ENCODE measurements at places on chromosomes 4 and X. TPM values are rescaled to one million over a fixed set of nuclear protein-coding genes. Genes with fewer than 3 reads are reported as not detected.

The TEX13D gene
- total RNA-seq = not detected

The TCEANC gene
- total RNA-seq = 0.96 TPM

The SPATA4 gene
- total RNA-seq = 1.1 TPM

The APBB2 gene
- 33.6 TPM for total RNA-seq

The MAGEA2 gene
- total RNA-seq = 18.7 TPM

The ITIH6 gene
- not detected for total RNA-seq

The DOK7 gene
- 7.1 TPM for total RNA-seq

The TLR2 gene
- total RNA-seq = 1.1 TPM

The FHIP1A gene
- total RNA-seq = 33.7 TPM

The NIPAL1 gene
- 7.0 TPM for total RNA-seq

The TMSB15A gene
- not detected for total RNA-seq

DNA sequence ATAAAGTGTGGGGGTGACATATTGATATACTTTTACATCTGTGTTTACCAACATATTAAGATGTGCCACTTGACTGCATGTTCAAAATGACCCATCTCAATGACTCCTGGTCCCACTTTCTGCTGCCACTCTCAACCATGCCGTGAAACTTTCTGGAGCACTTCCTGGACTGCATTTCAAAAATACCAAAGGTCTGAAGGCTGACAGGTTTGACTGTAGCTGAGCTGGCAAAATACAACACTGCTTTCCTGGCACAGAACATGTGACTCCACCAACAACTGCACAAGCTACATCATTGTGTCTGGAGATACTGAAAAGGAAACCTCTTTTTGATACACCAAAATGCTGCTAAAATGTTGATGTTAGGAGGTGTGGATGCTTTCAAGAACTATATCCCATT is 184.8 kb downstream of the UNC5C start:
- no peak overlapping the region for H3K27ac ChIP-seq
- no peaks in the 10 kb centered on the region for H3K4me1 ChIP-seq
- DNase-seq = no peak
- H3K4me3 ChIP-seq = no peak overlapping the region
- no peaks in the 10 kb centered on the region for H3K36me3 ChIP-seq

DNA sequence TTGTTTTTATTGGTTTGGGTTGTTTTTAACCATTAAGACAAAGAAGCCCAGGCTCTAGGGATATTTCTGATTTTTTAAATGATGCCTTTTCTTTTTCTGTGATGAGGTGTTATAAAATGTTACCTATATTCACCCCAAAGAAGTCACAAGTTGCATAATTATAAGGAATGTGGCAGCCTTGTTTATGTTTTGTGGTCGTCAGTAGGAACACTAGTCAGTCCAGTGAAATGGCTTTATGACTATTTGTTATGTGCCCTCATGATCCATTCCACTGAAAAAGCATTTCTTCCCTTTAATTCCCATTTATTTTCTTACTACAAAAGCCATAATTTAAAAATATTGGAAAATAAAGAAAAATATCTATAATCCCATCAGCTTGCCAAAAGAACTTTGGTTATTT is 34.4 kb downstream of the CC2D2A start:
- H3K27ac ChIP-seq = no peak overlapping the region
- no peaks in the 10 kb centered on the region for H3K36me3 ChIP-seq
- H3K27me3 ChIP-seq = no peaks in the 10 kb centered on the region
- no peak for DNase-seq
- H3K4me1 ChIP-seq = no peaks in the 10 kb centered on the region
- no peak overlapping the region for H3K4me3 ChIP-seq

- no peak overlapping the region for H3K4me3 ChIP-seq
- no peaks in the 10 kb centered on the region for H3K36me3 ChIP-seq
- H3K4me1 ChIP-seq = no peaks in the 10 kb centered on the region
- no peak overlapping the region for H3K27ac ChIP-seq
Measured at GRCh38 chrX:153671589-153672530, 1.8 kb downstream of the PNCK start.

- DNase-seq = no peak
- H3K4me3 ChIP-seq = no peak overlapping the region
- 0 out of 2 replicates have a peak, but pooled peaks cover 4% of the 10 kb centered on the region for H3K4me1 ChIP-seq
- H3K27ac ChIP-seq = 0 out of 2 replicates have a peak overlapping the region, but pooled peaks have one; percentile 1
Measured at GRCh38 chr4:38696697-38697096, 32.7 kb downstream of the KLF3 start.

DNA sequence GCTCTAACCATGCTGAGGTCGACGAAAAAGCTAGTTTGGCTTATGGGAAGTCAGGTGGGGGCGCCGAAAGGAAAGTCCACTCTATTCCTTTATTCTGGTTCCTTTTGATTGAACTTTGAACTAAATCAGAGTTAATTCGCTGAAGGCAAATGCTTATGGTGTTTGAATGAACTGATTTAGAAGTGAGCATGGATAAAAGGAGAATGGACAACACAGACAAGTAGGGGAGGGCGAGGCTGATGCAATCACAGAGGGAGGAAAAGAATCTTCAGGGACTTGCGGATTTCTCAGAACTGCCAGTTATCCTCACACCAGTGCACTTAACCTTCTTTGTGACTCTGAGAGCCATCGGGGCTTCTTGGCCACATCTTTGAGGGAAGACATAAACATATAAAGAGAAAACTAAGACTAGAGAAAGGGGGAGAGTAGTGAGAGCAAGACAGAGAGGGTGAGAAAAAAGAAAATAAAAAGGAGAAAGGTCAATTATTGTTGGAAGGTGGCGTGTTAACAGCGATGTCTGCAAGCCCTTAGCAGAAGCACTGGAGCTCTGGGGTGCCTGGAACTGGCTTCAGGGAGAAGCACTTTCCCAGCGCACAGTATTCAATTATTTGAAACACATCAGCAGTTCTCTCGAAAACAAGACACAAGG is 79.6 kb upstream of the PLAC1 start:
- no peaks in the 10 kb centered on the region for H3K4me1 ChIP-seq
- H3K36me3 ChIP-seq = no peaks in the 10 kb centered on the region
- no peak overlapping the region for H3K27ac ChIP-seq
- H3K4me3 ChIP-seq = no peak overlapping the region
- DNase-seq = no peak

DNA sequence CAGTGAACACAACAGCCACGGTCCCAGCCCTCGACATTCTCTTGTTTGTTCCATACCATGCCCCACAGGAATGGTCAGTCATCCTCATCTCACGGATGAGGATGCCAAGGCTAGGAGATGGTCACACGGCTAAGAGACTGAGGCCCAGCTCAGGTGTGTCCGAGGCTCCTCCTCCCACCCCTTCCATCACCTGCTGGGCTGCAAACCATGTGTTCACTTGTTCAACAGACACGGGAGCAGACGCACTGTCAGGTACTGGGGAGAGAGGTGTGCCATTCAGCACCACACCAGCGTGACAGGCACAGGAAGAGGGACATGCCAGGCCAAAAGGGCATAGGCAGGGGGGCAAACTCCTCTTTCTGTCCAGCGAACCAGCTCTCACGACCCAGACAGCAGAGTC is 45.9 kb downstream of the ABLIM2 start:
- peaks cover 10% of the 10 kb centered on the region for H3K27me3 ChIP-seq
- DNase-seq = no peak
- H3K27ac ChIP-seq = no peak overlapping the region
- H3K36me3 ChIP-seq = no peaks in the 10 kb centered on the region
- H3K4me1 ChIP-seq = no peaks in the 10 kb centered on the region

DNA sequence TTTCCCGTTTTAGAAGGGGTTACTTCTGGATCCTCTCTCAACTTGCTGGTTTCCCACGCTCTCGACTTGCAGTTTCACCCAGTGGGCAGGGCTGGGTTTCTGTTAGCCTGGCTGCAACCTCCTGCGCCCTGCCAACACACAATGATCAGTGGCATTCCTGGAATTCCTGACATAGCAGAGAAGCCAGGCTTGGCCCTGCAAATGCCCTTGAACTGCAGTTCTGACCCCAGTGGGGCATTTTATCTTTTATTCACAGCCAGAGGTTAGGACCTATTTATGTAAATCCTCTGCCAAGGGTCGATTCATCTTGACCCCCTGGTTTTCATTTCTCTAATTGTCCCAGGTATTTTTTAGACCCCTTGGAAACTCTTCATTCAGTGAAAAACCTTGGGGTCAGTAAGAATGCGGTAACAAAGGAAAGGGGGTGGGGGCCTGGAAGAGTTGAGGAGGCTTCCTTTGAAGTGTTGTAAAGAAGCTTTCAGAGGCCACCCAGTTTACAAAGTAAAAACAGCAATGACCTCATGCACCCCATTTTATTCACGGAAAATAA is 217.6 kb downstream of the ZNF674 start:
- DNase-seq = peak; percentile 68
- peak overlapping the region; percentile 52 for H3K4me3 ChIP-seq
- no peaks in the 10 kb centered on the region for H3K36me3 ChIP-seq
- peak overlapping the region; percentile 100 for H3K27ac ChIP-seq
- no peaks in the 10 kb centered on the region for H3K27me3 ChIP-seq
- H3K4me1 ChIP-seq = peaks cover 58% of the 10 kb centered on the region

DNA sequence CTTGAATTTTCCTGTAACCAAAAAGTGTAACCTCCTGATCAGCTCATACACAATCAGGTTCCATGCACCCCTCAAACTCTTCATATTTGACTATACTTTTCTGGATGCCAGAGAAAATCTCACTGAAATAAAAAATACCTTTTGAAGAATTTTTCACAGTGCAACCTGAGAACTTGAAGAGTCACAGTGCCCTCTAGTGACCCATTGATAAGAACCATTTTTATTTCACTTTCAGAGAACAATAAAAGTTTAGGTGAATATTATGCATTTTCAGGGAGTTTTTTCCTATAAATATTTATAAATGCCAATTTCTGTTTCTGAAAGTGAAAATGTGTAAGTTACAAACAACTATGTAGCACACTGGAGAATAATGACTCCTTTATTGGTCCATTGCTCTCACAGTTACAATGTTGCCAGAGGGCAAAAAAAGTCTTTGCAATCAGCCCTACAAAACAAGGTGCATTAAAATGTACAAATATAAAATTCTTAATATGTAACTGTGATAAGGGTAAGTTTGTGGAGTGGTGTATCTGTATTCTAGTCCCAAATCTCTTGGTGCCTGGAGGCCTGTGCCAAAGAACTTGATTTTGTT is 153.6 kb upstream of the INTU start:
- no peaks in the 10 kb centered on the region for H3K36me3 ChIP-seq
- no peak overlapping the region for H3K4me3 ChIP-seq
- no peaks in the 10 kb centered on the region for H3K27me3 ChIP-seq
- no peak overlapping the region for H3K27ac ChIP-seq
- DNase-seq = peak; percentile 39
- H3K4me1 ChIP-seq = no peaks in the 10 kb centered on the region

- H3K36me3 ChIP-seq = no peaks in the 10 kb centered on the region
- no peaks in the 10 kb centered on the region for H3K27me3 ChIP-seq
- no peak for DNase-seq
- no peak overlapping the region for H3K27ac ChIP-seq
- no peaks in the 10 kb centered on the region for H3K4me1 ChIP-seq
Measured at GRCh38 chr4:72376901-72377300, 192.1 kb downstream of the ADAMTS3 start.

- no peaks in the 10 kb centered on the region for H3K27me3 ChIP-seq
- H3K4me1 ChIP-seq = no peaks in the 10 kb centered on the region
- H3K36me3 ChIP-seq = no peaks in the 10 kb centered on the region
- no peak for DNase-seq
Measured at GRCh38 chr4:80420638-80421037, 85.1 kb downstream of the CFAP299 start.

DNA sequence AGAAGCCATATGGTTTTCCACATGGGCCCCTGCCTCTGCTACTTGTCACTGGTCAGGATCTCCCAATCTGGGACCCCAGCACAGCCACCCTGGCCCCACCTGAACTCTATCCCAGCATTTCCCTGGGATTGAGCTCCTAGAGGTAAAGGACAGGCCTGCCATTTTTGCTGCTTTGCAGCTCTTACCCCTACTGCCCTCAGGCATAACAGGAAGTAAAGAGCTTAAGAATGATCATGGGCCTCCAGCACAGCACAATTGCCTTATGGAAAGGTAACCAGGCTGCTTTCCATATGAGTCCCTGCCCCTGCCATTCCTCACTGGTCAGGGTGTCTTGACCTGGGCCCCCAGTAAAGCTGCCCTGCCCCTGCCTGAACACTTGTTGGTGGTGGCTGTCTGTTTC is 254.9 kb upstream of the ZCCHC13 start:
- no peak overlapping the region for H3K27ac ChIP-seq
- H3K4me3 ChIP-seq = no peak overlapping the region
- no peaks in the 10 kb centered on the region for H3K36me3 ChIP-seq
- no peaks in the 10 kb centered on the region for H3K27me3 ChIP-seq

DNA sequence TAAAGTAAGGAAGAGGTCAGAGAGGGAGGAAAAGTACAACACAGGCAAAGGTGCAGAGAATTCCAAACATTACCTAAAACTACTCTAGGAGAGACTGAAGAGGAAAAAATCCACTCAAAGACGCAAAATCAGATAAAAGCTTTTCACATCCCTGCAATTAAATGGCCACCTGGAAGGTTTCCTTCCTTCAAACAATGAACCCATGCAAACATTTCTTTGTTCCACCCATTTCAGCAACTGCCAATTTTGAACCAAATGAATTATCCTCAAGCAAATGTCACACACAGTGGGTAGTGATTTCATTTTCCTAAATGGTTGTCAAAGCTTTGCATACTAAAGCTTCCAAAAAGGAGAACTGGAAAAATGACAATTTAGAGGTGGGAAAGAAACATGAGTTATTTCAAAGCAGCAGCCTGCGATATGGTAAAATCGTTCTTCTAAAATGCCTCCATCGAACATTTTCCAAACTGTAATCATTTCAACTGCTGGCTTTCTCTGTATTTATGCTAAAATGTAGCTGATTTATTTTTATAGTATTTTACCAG is 45.0 kb downstream of the APBB2 start:
- H3K27ac ChIP-seq = no peak overlapping the region
- H3K4me1 ChIP-seq = no peaks in the 10 kb centered on the region
- no peaks in the 10 kb centered on the region for H3K27me3 ChIP-seq
- no peak overlapping the region for H3K4me3 ChIP-seq
- H3K36me3 ChIP-seq = no peaks in the 10 kb centered on the region

- no peak for DNase-seq
- H3K27ac ChIP-seq = no peak overlapping the region
- H3K27me3 ChIP-seq = no peaks in the 10 kb centered on the region
Measured at GRCh38 chr4:87414816-87415215, 7.6 kb upstream of the NUDT9 start.

GRCh38 chr4:17494258-17495190 is 17.4 kb downstream of the QDPR start:
- no peaks in the 10 kb centered on the region for H3K36me3 ChIP-seq
- no peaks in the 10 kb centered on the region for H3K4me1 ChIP-seq
- no peak for DNase-seq
- H3K27ac ChIP-seq = no peak overlapping the region
- no peak overlapping the region for H3K4me3 ChIP-seq

- peaks cover 50% of the 10 kb centered on the region for H3K4me1 ChIP-seq
- peak overlapping the region; percentile 29 for H3K4me3 ChIP-seq
- peak; percentile 92 for DNase-seq
- H3K27me3 ChIP-seq = no peaks in the 10 kb centered on the region
- H3K27ac ChIP-seq = peak overlapping the region; percentile 90
Measured at GRCh38 chrX:17559728-17560379, 177.4 kb upstream of the SCML1 start.

GRCh38 chrX:29662759-29663503 is 552.4 kb upstream of the MAGEB2 start:
- H3K36me3 ChIP-seq = no peaks in the 10 kb centered on the region
- DNase-seq = peak; percentile 63
- H3K4me1 ChIP-seq = peaks cover 29% of the 10 kb centered on the region
- H3K4me3 ChIP-seq = peak overlapping the region; percentile 14
- H3K27me3 ChIP-seq = no peaks in the 10 kb centered on the region

Data from PC-9 (cell line).